ENCODE measurements at places on chromosomes 16 and 17. TPM values are rescaled to one million over a fixed set of nuclear protein-coding genes. Genes with fewer than 3 reads are reported as not detected.

The PSMD12 gene
- 51.1 TPM for total RNA-seq

- no peaks in the 10 kb centered on the region for H3K4me1 ChIP-seq
- no peak overlapping the region for H3K4me3 ChIP-seq
- DNase-seq: no peak
- H3K27me3 ChIP-seq: no peaks in the 10 kb centered on the region
- H3K27ac ChIP-seq: no peak overlapping the region
Observed at GRCh38 chr17:68324114-68324513, 32.8 kb downstream of the ARSG start.

The USH1G gene
- 0.05 TPM for total RNA-seq

DNA sequence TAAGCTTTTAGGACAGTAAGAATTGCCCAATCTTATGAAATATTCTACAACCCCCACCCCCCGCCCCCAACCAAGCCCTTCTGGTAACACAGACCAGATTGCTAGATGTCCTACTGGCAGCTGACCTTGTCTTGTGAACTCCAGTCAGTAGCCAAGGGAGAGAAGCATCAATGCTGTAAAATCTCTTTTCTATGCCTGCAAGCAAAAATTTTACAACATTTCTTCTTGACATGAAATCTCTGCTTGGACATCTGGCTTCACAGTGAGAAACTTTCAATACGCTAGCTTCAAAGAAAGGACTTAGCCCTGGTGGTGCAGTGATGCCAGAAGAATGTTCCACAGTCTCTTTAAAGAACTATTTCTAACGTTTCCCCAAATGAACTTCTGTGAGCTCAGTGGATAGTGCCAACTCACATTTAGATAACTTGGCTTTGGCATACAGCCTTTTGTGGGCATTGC, 169.3 kb upstream of the AXIN2 start:
- no peak overlapping the region for H3K27ac ChIP-seq
- peaks cover 5% of the 10 kb centered on the region for H3K4me1 ChIP-seq
- H3K36me3 ChIP-seq: no peaks in the 10 kb centered on the region
- H3K27me3 ChIP-seq: no peaks in the 10 kb centered on the region
- H3K4me3 ChIP-seq: no peak overlapping the region
- DNase-seq: no peak

DNA sequence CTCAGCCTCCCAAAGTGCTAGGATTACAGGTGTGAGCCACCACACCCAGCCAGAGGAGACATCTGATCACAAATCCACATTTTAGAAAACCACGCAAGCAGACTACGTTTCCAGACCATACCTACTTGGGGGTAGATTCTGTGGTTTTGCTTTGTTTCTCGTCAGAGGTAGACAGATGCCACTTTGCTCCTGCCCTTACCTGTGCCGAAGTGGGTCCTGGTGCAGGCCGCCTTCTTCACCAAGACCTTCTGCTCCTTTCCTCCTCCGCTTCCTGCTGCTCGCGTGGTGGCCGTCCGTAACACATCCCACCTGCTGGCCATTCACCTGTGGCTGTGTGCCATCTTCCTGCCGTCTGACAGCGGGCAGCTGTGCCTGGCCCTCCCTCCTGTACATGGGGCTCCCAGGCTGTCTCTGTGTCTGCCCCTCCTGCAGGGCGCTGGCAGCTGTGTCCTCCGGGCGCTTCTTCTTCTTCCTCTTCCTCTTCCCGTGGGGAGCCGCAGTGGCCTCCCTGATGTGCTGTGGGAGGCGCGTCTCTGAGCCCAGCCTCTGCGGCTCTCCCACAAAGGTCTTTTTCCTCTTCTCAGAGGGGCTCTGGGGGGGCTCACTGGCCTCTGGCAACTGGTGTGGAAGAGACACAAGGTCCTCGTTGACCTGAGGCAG, 21.2 kb upstream of the CYTH1 start:
- no peak overlapping the region for H3K4me3 ChIP-seq
- H3K4me1 ChIP-seq: no peaks in the 10 kb centered on the region
- no peaks in the 10 kb centered on the region for H3K27me3 ChIP-seq
- peaks cover 16% of the 10 kb centered on the region for H3K36me3 ChIP-seq

GRCh38 chr16:25855063-25855462, 163.3 kb downstream of the HS3ST4 start:
- H3K27me3 ChIP-seq: no peaks in the 10 kb centered on the region
- DNase-seq: no peak
- no peak overlapping the region for H3K27ac ChIP-seq
- no peaks in the 10 kb centered on the region for H3K4me1 ChIP-seq

DNA sequence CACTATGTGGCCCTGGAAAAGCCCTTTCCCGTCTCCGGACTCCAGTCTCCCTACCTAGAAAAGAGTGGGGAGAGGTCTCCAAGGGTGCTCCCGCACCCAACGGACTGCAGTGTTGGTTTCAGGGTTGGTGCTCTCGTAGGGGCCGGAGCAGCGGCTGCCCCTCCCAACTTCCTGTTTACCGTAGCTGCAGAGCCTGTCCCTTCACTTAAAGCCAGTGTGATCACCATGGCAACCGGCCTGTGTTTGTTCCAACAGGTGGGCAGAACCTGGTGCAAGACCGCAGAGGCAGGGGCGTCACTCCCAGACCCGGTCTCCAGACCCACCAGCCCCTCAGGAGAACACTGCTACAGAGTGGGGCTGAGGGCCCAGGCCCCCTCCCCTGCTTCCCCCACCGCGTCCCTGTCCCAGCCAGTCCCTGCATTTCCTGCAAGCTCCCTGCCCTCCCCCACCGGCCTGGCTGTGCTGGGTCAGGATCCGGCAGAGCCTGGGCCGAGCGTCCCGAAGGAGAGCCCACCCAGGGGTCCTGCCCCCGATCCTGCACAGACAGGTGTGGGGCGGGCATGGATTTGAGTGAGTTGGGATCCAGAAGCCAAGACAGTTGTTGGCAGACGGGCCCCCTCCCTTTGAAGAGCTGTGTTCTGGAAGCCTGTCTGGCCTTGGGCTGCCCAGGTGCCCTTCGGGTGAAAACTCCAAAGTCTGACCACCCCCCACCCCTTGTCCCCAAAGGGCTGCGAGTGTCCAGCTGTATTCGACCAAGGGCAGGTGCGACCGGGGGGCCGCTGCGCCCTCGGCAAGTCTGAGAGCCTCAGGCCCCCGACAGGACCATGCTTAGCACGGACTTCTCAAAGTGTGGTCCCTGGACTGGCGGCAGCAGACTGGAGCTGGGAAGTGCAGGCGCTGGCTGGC, 1.5 kb upstream of the BAIAP3 start:
- H3K27me3 ChIP-seq: peaks cover 49% of the 10 kb centered on the region
- H3K27ac ChIP-seq: no peak overlapping the region
- peak; percentile 60 for DNase-seq
- peaks cover 19% of the 10 kb centered on the region for H3K4me1 ChIP-seq

The FAM171A2 gene
- total RNA-seq: 0.64 TPM

GRCh38 chr16:29802416-29802935, 3.9 kb upstream of the MAZ start:
- H3K4me3 ChIP-seq: no peak overlapping the region
- no peaks in the 10 kb centered on the region for H3K27me3 ChIP-seq
- no peak for DNase-seq
- peaks cover 3% of the 10 kb centered on the region for H3K36me3 ChIP-seq

- peaks cover 7% of the 10 kb centered on the region for H3K4me1 ChIP-seq
- peak; percentile 93 for DNase-seq
- H3K36me3 ChIP-seq: no peaks in the 10 kb centered on the region
- H3K27ac ChIP-seq: no peak overlapping the region
- peak overlapping the region; percentile 11 for H3K4me3 ChIP-seq
Observed at GRCh38 chr16:68528686-68529379, 10.3 kb upstream of the ZFP90 start.

DNA sequence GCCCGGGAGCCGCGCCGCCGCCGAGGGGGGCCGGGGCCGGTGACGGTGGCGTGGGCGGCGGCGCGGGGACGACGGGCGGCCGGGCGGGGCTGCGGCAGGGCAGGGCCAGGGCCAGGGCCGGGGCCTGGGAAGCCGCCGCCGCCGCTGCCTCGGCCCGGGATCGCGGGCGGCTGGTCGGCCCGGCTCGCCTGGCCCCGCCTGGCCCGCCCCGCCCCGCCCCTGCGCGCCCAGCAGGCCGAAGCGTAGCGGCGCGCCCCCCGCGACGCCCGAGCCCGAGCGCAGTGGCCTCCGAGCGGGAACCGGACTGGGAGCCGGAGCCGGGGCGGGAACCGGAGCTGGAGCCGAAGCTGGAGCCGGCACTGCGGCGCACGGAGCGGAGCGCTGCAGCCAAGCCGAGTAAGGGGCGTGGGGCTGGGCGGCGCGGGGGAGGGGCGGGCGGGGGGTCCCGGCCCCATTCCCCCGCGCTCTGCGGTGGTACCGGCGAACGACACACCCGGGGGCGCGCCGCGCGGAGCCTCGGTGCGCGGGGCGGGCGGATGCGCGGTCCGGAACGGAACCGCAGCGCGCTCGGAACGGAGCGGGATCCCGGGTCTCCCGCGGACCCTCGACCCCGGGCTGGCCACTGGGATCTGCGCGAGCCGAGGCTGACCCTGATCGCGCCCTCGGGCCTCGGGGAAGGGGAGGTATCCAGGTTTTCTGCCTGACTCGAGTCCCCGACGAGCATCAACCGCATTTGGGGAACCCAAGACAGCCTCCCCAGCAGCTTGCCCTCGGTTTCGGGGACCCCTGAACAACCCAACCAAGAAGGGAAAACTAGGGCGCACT, at the start of gene BEAN1:
BEAN1 (plus strand) TSS at position 260 of the 825 bp plus-strand sequence. CDS start 10,382 bp downstream, outside the sequence.
- peaks cover 3% of the 10 kb centered on the region for H3K4me1 ChIP-seq
- H3K27ac ChIP-seq: no peak within 1 kb of the TSS
- H3K4me3 ChIP-seq: peak within 1 kb of the TSS; percentile 27
- no peaks in the 10 kb centered on the region for H3K36me3 ChIP-seq
- peaks cover 44% of the 10 kb centered on the region for H3K27me3 ChIP-seq

The SIRT7 gene
- total RNA-seq: 43.3 TPM

GRCh38 chr17:5424909-5425308, 4.9 kb downstream of the RPAIN start:
- H3K36me3 ChIP-seq: peaks cover 10% of the 10 kb centered on the region
- H3K27ac ChIP-seq: no peak overlapping the region
- no peaks in the 10 kb centered on the region for H3K27me3 ChIP-seq
- no peak for DNase-seq
- peaks cover 4% of the 10 kb centered on the region for H3K4me1 ChIP-seq

- DNase-seq: no peak
- no peaks in the 10 kb centered on the region for H3K36me3 ChIP-seq
- peaks cover 5% of the 10 kb centered on the region for H3K4me1 ChIP-seq
- H3K27ac ChIP-seq: no peak overlapping the region
- H3K27me3 ChIP-seq: no peaks in the 10 kb centered on the region
Observed at GRCh38 chr16:1548233-1548632, 14.8 kb downstream of the TMEM204 start.

The BRCA1 gene
- 9.5 TPM for total RNA-seq

GRCh38 chr17:80969674-80970043, 22.0 kb upstream of the CHMP6 start:
- H3K4me3 ChIP-seq: no peak overlapping the region
- no peak for DNase-seq

The C17orf58 gene
- 10.3 TPM for total RNA-seq

The BLTP2 gene
- total RNA-seq: 114 TPM

- no peaks in the 10 kb centered on the region for H3K4me1 ChIP-seq
- no peaks in the 10 kb centered on the region for H3K36me3 ChIP-seq
- H3K27me3 ChIP-seq: peaks cover 60% of the 10 kb centered on the region
- no peak for DNase-seq
- H3K4me3 ChIP-seq: peak overlapping the region; percentile 34
- H3K27ac ChIP-seq: no peak overlapping the region
Observed at GRCh38 chr17:34579979-34580684, 750 bp downstream of the TMEM132E start.

- DNase-seq: no peak
- no peak overlapping the region for H3K4me3 ChIP-seq
- H3K27me3 ChIP-seq: peaks cover 26% of the 10 kb centered on the region
- no peaks in the 10 kb centered on the region for H3K4me1 ChIP-seq
- no peaks in the 10 kb centered on the region for H3K36me3 ChIP-seq
Observed at GRCh38 chr16:88381820-88382451, 823 bp upstream of the ZNF469 start.

GRCh38 chr16:88793251-88793954, 8.4 kb upstream of the PIEZO1 start:
- no peak overlapping the region for H3K27ac ChIP-seq
- no peak for DNase-seq
- H3K36me3 ChIP-seq: no peaks in the 10 kb centered on the region
- H3K4me1 ChIP-seq: no peaks in the 10 kb centered on the region
- H3K27me3 ChIP-seq: no peaks in the 10 kb centered on the region

- H3K36me3 ChIP-seq: no peaks in the 10 kb centered on the region
Observed at GRCh38 chr17:21253646-21254441, 634 bp upstream of the NATD1 start.

DNA sequence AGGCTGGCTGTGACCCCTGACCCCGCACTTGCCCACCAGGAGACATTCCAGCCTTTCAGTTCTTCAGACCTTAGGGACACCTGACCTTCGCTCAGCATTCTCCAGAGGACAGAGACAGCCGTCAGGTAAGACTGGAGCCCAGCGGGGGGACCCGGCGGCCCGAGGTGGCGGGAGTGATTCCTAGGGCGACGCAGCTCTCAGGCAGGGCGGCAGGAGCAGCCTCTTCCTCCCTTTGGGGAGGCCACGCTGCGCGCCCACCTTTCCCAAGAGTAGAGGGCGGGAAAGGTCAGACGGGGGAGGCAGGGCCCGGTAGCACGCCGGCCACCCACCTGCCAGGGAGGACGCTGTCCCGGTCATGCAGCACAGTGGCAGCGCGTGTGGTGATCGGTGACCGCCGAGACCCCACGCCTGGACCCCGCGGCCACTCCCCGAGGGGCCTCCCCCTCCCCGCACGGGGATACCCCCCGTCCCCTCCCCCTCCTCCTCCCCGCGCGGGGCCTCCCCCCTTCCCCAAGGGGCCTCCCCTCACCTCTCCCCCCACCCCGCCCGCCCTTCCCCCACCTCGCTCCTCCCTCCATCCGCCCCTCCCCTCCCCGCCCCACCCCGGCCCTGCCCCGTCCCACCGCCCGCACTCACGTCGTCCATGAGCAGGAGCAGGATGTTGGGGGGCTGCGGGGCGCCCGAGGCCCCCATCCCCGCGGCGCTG, 472 bp downstream of the GALNS start:
- H3K27ac ChIP-seq: no peak overlapping the region
- H3K4me3 ChIP-seq: peak overlapping the region; percentile 82
- no peak for DNase-seq
- no peaks in the 10 kb centered on the region for H3K27me3 ChIP-seq
- no peaks in the 10 kb centered on the region for H3K36me3 ChIP-seq

DNA sequence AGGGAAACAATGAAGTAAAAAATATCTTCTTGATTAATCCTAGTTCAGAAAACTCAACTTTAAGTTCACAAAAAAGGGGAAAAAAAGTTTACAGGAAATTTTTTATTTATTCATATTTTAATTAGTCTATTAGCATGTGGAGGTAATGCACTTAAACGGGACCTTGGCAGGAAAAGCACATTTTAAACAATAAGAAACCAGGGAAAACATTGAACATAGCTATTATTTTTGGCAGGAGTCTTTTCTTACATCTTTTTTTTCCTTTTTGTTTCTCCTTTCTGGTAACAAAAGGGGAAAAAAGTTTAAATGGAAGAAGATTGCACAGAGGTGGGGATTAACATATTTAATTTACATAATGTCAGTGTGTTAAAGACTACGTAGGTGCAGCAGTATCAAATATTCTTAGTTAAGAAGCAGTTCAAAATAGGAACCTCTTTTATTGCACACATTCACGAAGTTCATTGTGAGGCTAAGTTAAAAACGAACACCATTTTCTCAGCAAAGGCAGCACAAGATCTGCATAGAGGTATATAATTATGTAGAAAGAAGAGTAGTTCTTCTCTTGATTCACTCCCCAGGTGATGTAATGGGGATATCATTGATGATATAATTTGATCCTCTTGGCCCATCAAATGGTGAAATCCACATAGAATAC, 940.5 kb downstream of the CDH11 start:
- H3K4me3 ChIP-seq: no peak overlapping the region
- no peaks in the 10 kb centered on the region for H3K36me3 ChIP-seq
- H3K27ac ChIP-seq: no peak overlapping the region
- no peaks in the 10 kb centered on the region for H3K4me1 ChIP-seq
- no peak for DNase-seq

The SSTR5 gene
- 0.37 TPM for total RNA-seq

The CIAO3 gene
- total RNA-seq: 29.2 TPM

Data from colonic mucosa (tissue), 4 donors.